ENCODE measurements at places on chromosomes 1 and 21.
A peak's percentile ranks its signal among the peaks of the same experiment; 100 is the strongest.

DNA sequence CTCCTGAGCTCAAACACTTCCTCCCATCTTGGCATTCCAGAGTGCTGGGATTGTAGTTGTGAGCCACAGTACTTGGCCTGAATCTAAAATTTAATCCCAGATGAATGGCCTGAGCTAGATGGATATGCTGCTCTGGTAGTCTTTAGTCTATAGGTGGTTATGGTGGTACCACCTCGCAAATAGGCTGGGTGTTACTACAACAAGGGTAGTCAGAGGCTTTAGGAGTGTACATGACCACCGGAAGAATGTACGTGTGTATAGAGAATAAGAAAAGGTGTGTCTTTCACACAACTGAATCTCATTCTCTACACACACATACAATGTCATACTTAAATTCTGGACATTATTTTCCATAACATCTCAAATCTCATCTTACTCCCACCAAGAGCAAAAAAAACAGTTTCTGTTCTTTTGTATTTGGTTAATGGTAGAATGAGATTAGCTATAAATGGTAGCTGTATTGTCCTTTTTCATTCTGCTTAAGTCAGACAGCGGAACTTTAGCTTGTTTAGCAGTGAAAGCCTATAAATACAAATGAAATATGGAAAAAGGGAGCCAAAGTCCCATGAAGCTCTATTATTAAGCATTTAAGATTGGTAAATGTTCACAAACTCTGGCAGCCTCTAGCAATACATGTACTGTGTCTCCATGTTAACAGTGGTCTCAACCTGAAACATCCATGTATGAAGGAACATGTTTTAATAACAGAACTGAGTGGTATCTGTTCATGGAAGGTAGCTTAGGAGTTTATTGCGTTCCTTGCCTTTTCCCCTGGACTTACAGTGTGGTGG, 16.2 kb downstream of the CAP1 start:
- no peak for DNase-seq

DNA sequence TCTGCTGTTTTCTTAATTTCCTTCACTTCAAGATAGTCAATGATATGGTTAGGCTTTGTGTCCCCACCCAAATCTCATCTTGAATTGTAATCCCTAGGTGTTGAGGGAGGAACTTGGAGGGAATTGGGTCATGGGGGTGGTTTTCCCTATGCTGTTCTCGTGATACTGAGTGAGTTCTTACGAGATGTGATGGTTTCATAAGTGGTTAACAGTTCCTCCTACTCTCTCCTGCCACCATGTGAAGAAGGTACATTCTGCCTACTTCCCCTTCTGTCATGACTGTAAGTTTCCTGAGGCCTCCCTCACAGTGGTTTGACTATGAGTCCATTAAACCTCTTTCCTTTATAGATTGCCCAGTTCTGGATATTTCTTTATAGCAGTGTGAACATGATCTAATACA, 74.0 kb upstream of the SAMSN1 start:
- no peak for DNase-seq

GRCh38 chr1:35453031-35453430, 104.2 kb downstream of the KIAA0319L start:
- no peak for DNase-seq

DNA sequence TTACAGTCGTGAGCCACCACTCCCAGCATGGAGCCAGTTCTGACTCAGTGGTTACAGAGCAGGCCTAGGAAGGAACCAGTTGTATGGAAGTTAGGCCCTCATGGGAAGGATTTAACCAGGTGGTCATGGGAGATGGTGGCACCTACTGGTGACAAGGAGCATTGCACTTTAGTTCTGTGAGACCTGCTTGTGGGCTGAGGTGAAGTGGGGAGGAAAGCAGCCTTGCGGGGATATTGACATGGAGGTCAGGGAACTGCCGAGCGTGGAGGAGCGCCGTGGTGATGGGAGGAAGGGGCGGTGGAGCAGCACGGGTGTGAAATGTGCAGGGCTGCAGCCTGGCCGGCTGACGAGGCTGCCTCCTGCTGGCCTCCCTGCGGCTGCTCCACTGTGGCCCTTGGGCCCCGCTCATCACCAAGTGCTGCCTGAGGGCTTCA, 100.4 kb downstream of the GALNT2 start:
- DNase-seq: peak; percentile 40

- no peak for DNase-seq
These were observed 4.9 kb upstream of the S100A3 start for GRCh38 chr1:153553830-153554541.

DNA sequence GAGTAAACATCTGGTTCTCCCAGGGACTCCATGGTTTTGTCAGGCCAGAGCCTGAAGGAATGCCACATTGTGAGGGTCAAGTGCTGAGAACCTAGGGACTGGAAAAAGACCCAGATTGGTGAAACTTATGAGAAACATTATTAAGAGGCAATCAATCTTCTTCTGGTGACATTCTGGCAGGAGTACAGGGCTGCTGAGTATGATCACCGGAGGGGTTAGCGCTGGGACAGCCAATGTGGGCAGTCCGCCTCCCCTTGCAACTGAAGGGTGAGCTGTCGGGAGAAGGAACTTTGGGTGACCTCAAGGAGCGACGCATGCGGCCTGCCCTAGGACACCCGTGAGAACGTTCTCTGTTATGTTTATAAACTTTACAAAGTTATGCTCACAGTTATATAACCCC, 429.0 kb downstream of the LMO4 start:
- no peak for DNase-seq

DNA sequence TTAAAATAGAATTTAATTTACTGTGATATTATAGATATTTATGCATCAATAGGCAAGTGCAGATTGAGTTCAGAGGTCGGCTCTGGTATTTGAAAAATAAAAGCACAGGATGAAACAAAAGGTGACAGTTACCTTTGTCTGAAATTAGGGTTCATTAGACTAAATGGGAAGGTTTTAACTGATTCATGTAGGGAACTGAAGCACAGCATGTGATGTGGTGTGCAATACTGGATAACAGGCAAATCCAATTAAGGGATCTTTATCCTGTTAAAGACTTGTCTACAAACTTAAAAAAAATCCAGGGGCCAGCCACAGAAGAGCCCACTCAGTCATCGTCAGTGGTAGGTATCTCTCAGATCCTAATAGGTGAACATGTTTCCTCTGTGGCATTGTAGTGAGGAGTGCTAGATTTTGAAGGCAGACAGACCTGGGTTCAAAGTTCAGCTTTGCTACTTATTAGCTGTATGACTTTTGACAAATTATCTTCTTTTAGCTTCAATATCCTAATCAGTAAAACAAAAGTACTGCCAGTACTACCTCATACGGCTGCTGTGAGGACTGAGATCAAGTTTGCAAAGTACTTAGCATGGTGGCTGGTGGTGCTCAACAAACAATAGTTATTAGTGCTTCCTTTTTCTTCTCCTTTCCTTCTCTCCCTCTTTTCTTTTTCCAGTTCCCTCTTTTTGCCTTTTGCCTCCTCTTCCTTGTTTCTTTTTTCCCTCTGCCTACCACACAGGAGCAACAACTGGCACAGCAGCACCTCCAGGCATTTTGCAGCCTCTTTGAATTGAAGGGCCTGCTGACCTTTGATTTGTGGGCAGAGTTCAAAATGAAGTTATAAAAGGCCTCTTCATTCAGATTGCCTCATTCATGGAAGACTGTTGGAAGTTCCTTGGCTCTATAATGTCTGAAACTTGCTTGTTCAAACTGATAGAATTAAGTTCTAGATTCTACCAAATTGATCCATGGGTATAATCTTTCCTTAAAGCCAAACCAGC, 44.9 kb upstream of the FOXD3 start:
- no peak for DNase-seq
